ENCODE measurements at places on chromosomes 2 and 18.

- no peak for DNase-seq
Observed at GRCh38 chr2:169146220-169146619, 76.9 kb downstream of the DHRS9 start.

GRCh38 chr2:10285556-10286198 is 17.0 kb upstream of the HPCAL1 start:
- no peak for DNase-seq

DNA sequence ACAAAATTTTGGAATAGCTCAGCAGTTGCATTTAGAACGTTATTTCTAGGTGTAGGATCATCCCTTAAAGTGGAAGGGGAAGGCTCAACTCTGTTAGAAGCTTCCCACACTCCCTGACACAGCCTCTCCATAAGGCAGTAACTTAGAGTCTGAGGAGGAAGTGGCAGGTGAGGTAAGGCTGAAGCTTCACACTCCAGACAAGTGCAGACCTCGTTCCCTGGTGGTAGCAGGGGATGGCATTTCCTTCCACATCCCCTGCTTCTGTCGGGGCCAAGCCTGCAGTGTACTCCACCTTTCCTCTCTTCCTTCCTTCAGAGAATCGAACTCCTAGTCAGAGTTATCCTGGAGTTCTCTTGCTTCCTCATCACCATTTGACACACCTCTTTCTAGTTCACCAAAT is 224.7 kb downstream of the CYRIA start:
- no peak for DNase-seq

DNA sequence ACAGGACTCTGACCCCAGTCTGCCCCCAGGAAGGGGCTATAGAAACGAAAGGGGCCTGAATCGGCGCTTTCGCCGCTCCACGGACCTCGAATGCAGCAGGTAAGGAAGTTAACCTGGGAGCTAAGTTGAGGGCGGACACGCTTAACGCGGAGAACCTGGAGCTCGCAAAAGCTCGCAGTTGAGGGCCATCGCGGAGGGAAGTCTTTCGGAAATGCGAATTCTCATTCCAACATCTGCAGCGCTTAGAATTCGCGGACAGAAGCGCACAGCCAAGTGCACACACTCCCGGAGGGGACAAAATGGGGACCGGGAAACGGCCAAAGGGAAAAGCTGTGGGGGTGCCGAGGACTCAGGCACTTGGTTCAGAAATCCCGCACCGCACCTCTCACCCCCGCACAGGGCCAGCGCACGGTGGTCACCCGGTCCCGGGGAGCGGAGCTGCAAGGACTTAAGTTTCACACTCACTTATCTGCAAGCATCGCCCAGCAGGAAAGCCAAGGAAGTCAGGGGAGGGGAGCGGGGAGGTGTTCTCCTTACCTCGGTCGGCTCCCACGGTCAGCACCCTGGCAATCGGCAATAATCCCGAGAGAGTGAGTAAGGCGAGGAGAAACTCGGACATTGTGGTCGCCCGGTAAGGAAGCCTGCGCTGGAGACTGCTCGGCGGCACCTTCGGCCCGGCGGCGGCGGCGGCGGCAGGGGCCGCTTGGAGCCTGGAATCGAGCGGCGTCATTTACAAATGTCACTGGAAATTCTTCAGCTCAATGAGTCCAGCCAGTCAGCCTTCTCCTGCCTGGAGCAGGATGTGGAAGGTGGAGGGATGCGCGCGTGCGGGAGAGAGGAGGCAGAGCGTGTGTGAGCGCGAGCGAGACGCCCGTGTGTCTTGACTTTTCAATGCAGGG is 456 bp downstream of the LRP1B start:
- DNase-seq, result no peak

DNA sequence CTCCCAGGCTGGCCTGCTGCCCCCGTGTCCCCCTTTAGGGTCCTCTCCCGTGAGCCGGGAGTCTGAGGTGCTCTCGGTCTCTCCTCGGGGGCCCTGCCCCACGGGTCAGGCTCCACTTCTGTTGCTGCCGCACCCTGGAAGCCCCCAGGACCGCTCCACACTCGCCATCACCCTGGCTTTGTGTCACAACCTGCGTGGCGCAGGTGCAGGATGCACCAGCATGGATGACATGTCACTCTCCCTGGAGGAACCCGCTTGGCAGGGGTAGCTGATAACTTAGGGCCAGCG is 10.8 kb upstream of the ARHGEF4 start:
- no peak for DNase-seq

DNA sequence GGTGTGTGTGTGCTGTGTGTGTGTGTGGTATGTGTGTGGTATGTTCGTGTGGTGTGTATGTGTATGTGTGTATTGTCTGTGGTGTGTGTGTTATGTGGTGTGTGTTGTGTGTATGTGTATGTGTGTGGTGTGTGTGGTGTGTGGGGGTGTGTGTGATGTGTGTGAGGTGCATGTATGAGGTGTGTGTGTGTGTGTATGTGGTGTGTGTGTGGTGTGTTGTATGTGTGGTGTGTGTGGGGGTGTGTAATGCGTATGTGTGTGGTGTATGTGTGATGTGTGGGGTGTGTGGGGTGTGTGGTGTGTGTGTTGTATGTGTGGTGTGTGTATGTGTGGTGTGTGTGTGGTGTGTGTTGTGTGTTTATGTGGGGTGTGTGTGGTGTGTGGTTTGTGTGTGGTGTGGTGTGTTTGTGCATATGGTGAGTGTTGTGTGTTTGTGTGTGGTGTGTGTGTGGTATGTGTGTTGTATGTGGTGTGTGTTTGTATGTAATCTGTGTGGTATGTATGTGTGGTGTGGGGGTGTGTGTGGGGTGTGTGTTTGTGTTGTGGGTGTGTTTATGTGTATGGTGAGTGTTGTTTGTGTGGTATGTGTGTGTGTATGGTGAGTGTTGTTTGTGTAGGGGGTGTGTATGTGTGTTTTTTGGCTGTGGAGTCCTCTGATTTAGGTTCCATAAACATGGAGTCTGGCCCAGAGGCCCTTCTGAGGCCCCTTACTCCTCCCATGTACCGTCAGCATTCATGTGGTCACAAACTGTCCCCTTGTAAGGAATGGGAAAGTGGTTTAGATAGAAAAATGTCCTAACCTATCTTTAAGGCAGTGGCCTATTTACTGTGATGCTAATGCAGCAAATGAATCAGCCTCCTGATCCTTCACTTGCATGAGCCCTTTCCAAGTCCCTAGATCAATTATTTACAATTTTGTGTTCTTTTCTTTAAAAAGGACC is 116.0 kb downstream of the ALPK2 start:
- DNase-seq, result no peak

GRCh38 chr2:70961648-70961994 is 16.8 kb upstream of the ANKRD53 start:
- peak; percentile 6 for DNase-seq

GRCh38 chr2:158120102-158120501 is 18.4 kb downstream of the UPP2 start:
- no peak for DNase-seq

DNA sequence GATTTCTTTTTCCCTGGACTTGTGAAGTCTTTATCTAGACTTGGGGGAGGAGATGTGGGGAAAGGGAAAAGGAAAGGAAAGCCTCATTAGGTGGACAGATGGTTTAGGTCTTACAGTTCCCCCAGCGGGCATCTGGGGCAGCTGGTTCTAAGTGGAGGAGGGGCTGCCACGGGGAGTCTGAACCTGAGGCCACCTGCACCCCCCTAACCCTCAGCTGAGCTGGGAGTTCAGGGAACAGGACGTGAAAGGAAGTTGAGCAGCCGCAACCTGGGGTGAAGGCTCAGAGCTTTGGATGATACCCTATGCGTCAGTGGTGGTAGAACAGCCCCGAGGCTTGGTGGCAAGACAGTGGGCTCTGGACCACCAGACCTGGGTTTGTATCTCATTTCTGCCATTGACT is 26.8 kb downstream of the ITM2C start:
- no peak for DNase-seq

- DNase-seq, result no peak
Observed at GRCh38 chr2:10161961-10162441, 39.5 kb downstream of the RRM2 start.

DNA sequence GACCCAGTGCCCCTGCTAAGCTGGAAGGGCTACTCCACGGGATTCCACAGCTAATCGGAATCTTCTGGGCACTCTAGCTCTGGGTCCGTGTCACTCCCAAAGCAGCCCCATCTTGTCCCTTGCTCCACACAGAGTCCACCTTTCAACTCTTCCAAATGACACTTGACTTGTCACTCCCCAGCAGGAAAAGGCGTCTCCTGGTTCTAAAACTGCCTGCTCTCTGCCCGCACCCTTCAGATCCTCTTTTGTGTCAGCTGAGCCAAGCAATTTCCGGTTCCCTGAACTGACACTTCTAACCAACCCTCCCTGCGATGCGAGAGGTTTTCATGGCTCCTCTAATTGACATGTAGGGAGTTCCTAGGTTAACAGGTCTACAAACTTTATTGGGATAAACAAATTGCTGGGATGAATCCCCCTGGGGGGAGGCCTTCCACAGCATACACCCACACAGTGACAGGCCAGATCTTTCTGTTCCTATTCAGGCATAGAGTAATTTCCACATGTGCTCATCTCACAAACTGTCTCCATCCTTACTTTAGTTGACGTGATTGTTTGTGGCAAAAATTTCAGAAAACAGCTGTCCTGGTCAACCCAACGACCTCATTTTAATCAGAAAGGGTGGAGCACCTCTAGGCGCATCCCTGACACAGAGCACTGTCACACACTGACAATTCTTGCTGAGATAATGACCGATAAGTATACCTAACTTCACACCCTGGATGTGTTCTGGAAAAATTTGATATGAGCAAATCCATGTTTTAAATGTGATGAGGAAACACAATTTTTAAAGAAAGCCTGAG is 104.9 kb downstream of the RBMS1 start:
- no peak for DNase-seq

- no peak for DNase-seq
Observed at GRCh38 chr2:207983641-207984042, 41.7 kb downstream of the PLEKHM3 start.

- no peak for DNase-seq
Observed at GRCh38 chr2:102321941-102322719, 10.8 kb downstream of the IL1RL1 start.

- DNase-seq, result no peak
Observed at GRCh38 chr2:207289295-207290018, 123.7 kb upstream of the KLF7 start.

GRCh38 chr2:139159177-139159576 is 379.0 kb upstream of the NXPH2 start:
- no peak for DNase-seq

DNA sequence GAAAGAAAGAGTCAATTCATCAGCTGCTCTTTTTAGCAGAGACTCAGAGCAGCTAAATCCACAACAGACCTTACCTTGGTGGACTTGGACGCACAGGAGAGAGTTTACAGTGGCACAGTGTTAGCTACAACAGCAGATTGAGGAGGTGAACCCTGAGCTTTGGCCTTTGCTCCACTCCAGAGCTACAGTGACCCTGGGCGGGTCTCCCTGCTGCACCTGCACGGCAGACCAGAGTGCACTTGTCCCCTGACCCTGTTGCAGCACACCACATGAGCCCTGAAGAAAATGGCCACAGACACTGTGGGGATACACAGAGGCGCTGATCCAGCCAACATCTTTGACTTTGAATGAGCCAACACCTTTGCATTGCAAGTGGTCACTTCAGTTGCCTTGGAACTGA is 11.0 kb downstream of the SLC19A3 start:
- DNase-seq, result no peak

- no peak for DNase-seq
Observed at GRCh38 chr2:172072706-172073105, 12.6 kb upstream of the DLX1 start.

DNA sequence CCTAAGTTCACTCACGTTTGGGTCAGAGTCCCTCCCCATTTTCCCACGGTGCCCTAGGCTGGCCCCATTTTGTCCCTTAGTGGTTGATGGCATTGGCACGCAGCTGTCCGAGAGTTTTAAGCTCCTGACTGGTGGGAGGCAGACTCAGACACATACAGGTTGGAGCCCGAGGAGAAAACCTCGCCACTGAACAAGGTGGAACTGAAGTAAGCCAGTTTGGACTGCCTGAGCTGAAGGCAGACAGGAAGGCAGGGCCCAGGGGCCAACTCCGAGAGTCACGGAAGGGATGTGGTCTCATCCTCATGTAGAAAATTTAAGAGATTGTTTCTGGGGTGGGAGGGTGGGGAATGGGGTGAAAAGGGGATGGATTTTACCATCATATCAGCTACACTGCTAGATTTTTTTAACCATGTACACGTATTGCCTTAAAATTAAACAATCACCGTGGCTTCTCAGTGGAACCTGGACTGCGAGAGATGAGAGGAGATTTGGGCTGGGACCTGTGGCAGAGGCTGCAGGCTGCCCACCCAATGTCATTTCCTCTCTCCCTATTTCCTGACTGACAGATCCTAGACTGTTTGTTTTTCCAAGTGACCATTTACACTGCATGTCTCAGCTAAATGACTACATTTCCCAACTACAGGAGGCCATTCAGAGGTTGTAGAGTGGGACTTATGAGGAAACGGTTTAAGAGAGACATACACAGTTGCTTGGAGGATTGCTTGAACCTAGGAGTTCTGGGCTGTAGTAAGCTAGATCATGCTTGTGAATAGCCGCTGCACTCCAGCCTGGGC is 19.4 kb upstream of the NMUR1 start:
- DNase-seq, result no peak

- no peak for DNase-seq
Observed at GRCh38 chr2:121086450-121086849, 198.6 kb downstream of the TFCP2L1 start.

GRCh38 chr18:65230311-65230710 is 520.5 kb upstream of the CDH7 start:
- DNase-seq, result no peak

DNA sequence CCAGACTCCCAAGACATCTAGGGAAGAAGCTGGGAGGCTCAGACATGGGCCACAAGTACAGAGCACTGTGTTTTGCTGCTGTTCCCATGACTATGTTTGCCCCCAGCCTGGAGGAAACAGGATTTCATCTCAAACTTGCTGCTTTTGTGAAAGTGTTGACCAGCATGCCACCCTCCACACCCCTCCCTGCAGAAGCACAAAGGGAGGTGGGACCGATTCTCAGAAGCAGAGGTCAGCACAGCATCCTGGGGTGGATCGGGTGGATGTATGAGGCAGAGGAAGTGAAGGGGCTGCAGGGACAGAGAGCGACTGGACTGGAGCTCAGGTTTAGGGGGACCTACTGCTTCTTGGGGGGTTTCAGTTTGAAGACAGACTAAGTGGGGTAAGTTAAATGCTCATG is 209.2 kb downstream of the ZNF516 start:
- no peak for DNase-seq

GRCh38 chr18:3952031-3952430 is 502.1 kb downstream of the TGIF1 start:
- no peak for DNase-seq

DNA sequence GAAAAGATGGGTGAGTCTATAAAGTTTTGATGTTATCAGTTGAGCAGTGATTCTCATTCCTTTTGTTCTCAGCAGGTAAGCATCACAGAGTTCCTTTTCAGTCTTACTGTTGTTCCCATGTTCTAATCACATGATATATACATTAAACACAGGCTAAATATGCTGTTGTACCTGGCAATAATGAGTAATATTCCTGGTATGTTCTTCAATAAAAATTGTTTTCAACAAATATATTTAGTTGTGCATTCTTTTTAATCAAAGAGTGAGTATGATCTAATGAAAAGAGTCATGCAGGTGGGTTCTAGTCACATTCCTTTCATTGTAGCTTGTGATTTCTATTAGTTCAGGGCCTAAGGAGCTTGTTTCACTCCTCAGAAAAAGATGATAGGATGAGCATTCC is 288.3 kb upstream of the NETO1 start:
- DNase-seq, result no peak
